ENCODE measurements at places on chromosomes 3 and 15.

- no peak for DNase-seq
Measured at GRCh38 chr15:53247041-53247708, 457.0 kb upstream of the ONECUT1 start.

- DNase-seq = no peak
Measured at GRCh38 chr3:196311-197148, at the start of gene CHL1. CHL1 (plus strand) TSS chr3:196763; CDS start chr3:319777, 123,014 bp downstream.

DNA sequence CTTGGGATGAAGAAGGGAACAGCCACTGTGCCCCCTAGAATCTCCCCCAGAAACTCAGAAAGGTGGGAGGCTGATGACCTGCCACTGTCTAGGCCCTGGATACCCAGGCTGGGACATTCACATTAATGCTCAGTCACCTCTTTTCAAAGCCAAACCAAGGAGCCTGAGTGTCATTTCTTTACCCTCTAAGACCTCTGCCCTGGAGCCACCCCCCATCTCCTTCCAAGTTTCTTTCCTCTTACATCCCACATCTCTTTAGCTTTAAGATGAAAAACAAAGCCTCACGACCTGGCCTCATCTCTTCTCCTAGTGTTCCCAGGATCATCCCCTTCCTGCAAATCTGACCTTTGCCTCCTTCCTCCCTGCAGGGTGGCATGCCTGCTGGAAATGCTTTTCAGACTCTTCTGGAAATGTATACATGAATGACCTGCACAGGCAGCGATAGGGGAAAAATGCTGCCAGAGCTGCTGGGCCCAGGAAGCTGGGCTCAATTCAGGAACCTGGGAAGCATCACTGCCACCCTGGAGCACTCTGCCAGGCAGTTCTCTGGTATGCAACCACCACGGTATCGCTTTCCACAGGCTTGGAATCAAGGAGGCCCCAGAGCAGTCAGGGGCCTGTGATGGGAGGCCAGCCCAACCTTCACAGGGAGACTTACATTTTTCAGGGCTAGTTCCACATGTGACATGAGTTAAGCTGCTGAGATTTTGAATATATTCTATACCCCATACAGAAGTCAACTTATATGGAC is 67.6 kb downstream of the DAPK2 start:
- DNase-seq = no peak

DNA sequence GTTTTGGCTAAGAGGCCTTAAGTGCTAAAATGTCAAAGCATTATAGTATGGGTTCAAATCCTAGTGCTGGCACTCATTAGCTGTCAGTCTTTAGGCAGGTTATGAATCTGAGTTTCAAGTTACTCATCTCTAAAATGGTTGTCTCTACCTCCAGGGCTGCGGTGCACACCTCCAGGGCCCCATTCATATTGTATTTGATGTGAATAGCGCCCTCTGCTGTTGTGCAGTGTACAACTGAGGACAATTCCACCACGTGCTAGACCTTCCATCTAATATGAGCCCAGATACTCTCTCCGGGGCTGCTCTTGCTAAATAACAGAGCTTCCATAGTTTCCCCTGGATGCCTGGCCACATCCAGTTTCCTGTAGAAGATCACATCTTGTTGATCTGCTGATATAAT is 54.3 kb downstream of the OXNAD1 start:
- peak; percentile 79 for DNase-seq

DNA sequence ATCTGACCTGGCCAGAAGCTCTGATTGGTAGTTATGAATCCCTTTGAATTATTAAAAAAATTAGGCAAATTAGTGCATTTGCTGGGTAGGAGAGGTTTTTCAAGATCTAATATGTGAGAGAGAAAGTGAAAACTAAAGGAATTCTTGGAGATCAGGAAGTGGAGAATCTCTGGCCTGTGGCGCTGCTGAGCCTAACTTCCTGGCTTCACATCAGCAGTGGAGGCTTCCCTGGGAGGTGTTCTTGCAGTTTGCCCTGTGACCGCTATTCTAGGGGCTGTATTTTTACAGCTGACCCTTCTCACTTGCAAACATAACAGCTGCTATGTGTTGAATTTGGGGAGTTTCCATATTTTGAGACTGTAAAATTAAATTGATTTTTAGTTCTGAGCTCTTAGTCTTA is 166.4 kb downstream of the ATG7 start:
- DNase-seq = no peak

DNA sequence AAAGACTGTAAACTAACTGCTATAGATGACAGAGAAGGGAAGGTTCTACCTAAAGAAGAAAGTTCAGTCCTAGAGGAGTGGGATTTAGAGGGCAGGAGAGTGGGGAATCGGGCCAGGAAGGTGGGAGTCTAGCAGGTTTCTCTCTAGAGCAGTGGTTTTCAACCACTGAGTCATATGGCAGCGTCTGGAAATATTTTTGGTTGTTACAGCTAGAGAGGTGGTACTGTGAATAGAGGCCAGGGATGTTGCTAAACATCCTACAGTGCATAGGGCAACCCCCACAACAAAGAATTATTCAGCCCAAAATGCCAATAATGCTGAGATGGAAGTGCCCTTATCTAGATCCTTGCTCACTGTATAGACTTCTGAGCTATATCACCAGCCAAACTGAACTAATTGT is 28.7 kb downstream of the ATP1B3 start:
- no peak for DNase-seq

- no peak for DNase-seq
Measured at GRCh38 chr3:16504692-16505091, 8.8 kb downstream of the RFTN1 start.

DNA sequence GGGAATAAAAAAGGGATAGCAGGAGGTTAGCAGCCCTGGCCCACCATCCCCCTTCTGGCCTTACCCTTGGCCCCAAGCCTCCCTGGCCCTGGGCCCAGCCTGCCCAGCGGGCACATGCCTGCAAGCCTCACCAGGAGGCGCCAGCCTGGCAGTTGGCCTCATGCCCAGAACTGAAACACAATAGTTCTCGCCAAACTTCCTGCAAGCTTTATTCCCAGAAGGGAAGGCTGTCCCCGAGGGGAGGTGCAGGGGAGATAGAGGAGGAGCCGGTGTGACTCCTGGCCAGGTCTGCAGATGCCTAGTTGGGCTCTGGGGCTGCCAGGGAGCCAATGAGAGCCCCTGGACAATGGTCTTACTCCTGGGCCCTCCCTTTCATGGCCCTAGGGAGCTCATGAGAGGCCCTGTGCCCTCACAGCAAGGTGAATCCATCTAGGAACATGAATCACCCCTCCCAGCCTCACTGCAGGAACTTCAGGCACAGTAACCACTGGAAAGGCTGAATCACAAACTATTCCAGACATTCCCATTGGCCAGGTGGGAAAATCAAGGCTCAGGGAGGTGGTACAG is 4.0 kb downstream of the CCDC33 start:
- DNase-seq = no peak

DNA sequence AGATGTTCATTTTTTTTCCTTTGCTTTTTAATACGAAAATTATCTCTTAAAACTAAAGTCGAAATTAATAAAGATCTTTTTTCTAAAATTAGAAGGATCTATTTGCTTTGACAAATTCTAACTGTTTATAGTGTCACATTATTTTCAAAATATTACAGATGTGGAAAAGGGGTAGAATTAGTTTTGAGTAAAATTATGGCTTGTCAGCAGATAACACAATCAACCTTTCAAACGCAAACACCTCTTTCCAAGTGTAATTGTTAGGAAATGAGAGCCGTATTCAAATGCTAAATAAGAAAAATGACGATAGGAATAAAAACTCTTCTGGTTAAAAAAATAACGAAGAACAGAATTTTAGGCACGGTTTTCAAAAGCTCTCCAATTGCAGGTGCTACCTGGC is 704.7 kb downstream of the NLGN1 start:
- DNase-seq = no peak

Data from effector CD4-positive, alpha-beta T cell (primary cell).